Stimulated activated CD8-positive, alpha-beta memory T cell treated with anti-CD3 and anti-CD28 coated beads, Interleukin-4, amount 100 ng/mL, for 48 hours (primary cell): ENCODE measurements at places on chromosomes 13 and 19.

DNA sequence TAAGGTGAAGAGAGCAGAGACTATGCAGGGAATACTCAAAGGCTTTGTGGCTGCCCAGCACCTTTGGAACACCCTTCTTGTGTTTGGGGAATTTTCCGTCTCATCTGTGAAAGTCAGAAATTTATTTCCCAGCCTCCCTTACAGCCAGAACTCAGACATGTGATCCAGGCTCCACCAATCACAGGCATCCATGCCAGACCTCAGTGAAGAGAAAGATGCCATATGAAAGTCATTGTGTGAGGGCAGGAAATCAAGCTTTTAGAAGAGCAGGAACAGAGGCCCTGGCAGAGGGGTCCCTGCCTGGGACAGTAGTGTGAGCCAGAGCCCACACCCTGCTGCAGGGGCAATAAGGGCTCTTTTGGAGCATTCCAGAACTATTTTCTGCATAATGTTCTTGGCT, 12.1 kb downstream of the CCDC70 start:
- DNase-seq: no peak

- peak; percentile 58 for DNase-seq
Measured at GRCh38 chr19:35332817-35333216, 3.8 kb downstream of the CD22 start.

DNA sequence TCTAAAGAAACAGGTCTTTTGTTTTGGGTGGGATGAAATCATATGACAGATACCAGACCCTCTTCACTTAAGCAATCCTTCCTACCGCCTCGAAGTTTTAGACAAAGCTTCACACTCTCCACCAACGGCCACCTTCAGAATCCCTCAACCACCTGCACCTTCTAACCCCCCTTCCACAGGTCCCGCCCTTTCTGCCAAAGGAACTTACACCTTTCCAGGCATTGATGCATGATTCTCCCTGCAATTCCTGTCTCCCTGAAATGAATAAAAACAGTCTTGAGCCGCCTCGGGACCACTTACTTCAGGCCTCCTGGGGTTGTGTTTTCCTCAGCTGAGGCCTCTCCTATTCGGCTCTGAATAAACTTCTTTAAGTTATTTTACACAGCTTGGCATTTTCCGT, 859 bp downstream of the ZNF433 start:
- no peak for DNase-seq

DNA sequence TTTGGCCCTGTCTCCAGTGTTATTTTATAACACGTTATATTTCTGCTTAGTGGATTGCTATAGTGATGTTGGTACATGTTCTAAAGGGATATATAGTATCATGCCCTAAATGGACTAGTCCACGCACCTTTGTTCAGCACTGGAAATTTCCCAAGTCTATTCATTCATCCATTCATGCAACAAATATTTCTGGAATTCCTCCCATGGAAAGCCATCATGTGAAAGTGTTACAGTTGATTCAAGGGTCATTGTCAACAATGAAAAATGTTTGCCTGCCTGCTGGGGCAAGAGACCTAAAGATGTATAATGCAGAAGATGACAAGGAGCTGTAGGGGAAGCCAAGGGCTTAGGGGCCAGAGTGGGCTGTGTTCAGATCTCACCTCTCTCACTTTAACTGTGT, 10.8 kb upstream of the HSPH1 start:
- no peak for DNase-seq

GRCh38 chr13:27789495-27790303, 2.6 kb upstream of the GSX1 start:
- DNase-seq: peak; percentile 36

- DNase-seq: peak; percentile 80
Measured at GRCh38 chr19:5340637-5341447, at the start of gene PTPRS. Gene PTPRS (minus strand): TSS chr19:5340812. CDS start chr19:5286140, 54,672 bp downstream.

DNA sequence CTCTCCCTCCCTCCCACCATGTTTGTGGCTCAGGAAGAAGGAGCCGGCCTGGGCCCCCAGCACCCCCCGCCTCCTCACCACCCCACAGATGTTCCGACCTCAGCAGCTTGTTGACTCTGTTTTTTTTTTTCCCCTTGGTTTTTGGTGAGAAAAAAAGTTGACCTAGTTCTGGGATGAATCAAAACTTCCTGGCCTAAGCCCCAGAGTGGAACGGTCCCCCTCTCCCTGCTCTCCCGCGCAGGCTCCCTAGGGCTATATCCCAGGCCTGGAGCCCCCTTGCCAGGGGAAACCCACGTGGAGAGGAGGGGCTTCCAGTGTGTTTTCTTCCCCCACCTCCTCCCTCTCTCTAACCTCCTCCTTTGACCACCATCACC, 4.0 kb downstream of the COL5A3 start:
- no peak for DNase-seq

DNA sequence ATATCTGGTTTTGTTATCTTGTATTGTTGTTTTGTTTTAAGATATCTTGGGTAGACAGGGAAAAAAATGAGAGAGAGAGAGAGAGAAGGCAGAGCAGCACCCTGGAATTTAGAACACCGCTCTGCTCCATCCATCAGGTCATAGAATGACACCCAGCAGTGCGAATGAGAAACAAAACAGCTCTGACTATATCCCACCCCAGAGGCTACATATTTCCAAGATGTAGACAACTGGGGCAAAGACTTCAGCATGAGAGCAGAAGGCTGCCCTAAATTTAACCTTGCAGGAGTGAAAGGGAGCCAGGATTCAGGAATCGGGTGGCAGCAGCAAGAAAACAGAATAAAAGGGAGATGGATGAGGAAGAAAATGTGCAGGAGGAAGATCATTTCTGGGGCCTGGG, 46.5 kb downstream of the TNFSF13B start:
- no peak for DNase-seq
